ENCODE measurements at places on chromosomes 6 and 20.

GRCh38 chr20:50401587-50402418 lies 108.4 kb upstream of the PTPN1 start:
- no peak for DNase-seq

GRCh38 chr6:67630146-67630545 lies 1004.9 kb upstream of the ADGRB3 start:
- no peak for DNase-seq

- no peak for DNase-seq
Observed at GRCh38 chr20:33070111-33071053, 9.1 kb upstream of the BPIFB4 start.

DNA sequence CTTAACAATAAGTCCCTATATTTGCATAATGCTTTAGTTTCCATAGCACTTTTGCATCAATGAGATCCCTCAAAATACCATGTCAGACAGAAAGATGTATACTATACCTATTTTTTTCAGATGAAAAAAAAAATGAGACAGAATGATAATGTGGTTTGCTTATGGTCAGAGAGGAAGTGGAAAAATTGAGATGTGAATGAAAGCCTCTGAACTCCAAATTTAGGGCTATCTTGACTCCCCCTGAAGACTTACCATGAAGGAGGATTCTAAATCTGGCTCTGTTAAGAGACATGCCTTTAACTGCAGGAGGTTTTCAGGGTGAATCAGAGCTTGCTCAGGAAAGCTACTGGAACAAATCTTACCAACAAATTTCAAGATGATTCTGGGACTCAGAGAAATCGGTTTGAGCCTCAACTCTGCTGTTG lies 176.2 kb downstream of the ISM1 start:
- no peak for DNase-seq

- no peak for DNase-seq
Observed at GRCh38 chr20:21262812-21263211, 40.3 kb upstream of the XRN2 start.

Data from WTC11 (cell line).